ENCODE measurements at places on chromosomes 11 and 22.

GRCh38 chr11:109851780-109852390 lies 241.3 kb upstream of the ZC3H12C start:
- no peak for DNase-seq

- no peak for DNase-seq
Measured at GRCh38 chr11:88183233-88183632, 8.0 kb upstream of the RAB38 start.

- DNase-seq, result no peak
Measured at GRCh38 chr11:86804951-86805350, 4.6 kb downstream of the PRSS23 start.

- DNase-seq, result no peak
Measured at GRCh38 chr22:28981818-28982499, 79.7 kb downstream of the C22orf31 start.
